Mucosa of gallbladder (tissue), 1 donor: ENCODE measurements at places on chromosomes 1 and 21.

DNA sequence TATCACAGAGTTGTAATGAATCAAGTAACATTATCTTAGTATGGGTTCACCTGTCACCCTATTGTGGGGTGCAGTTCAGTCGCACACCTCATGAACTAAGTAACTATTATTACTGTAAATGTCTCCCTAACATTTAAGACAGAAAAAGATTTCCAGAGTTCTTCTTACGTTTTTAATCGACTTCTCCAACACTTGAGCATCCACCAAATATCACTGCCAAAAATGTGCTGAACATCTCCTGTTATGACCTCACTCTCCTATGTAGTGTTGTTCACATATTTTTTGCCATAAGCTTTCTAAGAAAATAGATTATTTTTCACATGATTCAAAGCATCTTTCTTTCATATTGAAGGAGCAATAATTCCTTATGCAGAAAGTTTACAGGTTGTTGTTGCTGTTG is 1.3 kb downstream of the TTLL7 start:
- no peak for DNase-seq

- no peak for DNase-seq
Measured at GRCh38 chr1:245155272-245156040, 671 bp downstream of the KIF26B start.

GRCh38 chr1:248834343-248834940 is 3.6 kb upstream of the ZNF672 start:
- no peak for DNase-seq

DNA sequence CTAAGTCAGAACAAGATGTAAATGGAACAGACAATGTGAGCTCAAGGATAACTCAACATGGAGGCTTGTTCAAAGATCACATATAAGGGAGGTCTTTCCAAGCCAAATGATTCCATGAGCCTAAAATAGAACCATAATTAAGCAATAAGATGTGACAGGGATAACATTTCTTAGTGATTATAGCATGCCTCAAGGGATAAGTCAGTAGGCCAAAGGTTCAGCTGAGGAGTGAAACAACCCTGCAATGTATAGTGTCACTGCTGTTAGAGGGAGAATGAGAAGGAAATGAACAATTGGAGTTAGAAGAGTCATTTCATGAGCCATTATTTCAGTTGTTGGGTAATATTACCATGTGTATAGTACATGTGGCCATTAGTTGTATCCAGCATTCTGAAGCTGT is 25.0 kb downstream of the GORAB start:
- no peak for DNase-seq

DNA sequence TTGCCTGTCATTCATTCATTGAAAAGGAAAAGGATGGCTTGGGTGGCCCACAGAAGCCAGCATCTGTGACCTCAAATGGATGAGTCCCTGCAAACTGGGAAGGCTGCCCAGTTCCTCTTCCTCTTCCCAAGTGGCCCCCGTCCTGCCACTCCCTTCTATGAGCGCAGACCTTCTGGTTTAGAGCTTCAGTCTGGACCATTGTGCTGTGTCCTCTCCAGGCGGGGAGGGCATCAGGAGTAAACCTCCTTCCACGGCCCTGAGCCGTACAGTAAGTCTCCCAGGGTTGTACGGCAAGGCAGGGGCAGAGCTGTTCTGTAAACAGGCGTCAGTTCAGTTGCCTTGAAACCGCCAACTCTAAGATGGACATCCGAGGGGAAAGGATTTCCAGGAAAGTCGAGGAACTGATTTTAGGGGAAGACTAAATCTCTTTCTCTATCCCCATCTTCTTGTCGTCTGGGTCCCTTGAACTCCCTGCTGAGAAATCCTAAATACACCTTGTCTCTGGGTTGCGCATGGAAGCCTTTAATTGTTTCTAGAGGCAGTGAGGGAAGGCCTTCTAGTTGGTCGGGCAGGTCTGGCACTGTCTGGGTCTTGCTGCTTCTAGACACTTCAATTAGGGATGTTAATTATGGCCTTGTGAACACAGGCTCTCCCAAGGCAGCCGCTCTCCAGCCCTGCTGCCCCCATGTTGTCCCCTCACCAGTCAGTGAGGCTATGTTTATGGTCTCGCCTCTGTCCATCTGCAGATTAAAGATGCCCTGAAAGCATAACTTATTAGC is 22.1 kb downstream of the SOX13 start:
- DNase-seq = peak; percentile 37

- no peak for DNase-seq
Measured at GRCh38 chr21:27057997-27058396, 91.1 kb upstream of the ADAMTS5 start.

GRCh38 chr1:223214261-223214807 is 71.3 kb upstream of the TLR5 start:
- no peak for DNase-seq

GRCh38 chr1:35030338-35030737 is 1.4 kb downstream of the ZMYM6 start:
- DNase-seq = no peak

DNA sequence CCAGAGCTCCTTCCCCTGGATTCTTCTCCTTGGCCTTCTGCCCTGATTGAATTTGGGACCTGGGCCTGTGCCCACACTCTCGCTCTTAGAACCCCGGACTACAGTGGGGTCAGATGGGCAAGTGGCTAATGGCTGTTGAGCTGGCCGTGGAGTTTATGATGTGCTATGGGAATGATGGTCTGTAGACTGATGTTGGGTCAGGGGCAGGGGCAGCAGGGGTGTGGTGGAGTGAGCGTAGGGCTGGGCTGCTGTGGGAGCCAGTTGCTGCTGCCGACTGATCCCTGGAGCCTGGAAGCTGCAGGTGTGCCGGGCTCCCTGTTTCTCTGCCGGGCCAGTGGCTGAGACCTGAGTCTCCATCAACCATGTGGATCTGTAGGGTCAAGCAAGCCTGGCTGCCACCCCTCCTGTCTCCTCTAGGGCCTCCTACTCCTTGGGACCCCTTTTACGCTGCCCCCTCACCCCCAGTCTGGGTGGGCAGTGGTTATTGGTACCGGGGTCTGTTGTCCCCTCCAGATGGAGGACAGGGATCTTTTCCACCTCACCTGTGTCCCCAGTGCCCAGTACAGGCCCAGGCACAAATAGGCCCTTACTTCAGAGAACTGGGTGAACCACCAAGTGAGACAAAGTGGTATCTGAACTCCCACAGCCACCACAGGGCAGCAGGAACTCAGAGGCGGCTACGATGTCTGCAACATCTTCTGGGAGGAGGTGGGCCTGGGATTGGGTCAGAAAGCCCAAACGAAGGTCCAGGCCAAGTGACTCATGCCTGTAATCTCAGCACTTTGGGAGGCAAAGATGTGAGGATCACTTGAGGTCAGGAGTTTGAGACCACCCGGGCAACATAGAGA is 5.1 kb downstream of the PODN start:
- peak; percentile 7 for DNase-seq

DNA sequence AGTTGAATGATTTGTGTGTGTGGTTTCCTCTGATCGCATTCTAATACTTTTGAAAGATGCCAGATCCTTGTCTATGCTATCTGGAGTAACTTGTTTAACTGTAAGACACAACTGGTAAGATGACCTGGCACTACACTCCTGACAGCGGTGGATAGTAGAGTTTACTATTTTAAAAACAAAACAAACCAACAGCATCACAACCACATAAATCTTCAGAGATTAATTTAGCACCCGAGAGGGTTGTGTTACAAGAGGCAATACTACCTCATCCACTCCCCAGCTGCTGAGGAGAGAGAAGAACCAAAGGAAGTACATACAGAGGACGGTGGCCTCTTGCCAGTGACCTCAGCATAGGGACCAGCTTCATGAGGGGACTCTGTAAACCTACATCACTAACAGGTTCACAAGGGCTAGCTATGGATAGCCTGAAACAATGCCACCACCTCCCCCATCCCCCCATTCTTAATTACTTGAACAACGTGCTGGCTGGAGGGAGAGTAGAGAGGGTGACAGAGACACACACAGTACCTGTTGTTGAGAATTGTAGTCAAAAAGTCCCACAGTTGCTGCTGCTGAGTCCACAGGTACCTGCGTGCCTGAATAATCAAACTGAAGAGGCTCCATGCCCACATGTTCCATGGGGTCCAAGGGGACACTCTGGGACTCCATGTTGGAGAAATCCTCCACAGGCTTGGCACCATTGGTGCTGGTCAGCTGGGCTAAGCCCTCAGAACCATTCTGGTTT is 73.5 kb downstream of the PUM1 start:
- no peak for DNase-seq

GRCh38 chr1:57603696-57604095 is 179.8 kb upstream of the DAB1 start:
- no peak for DNase-seq

GRCh38 chr1:51616490-51616889 is 402 bp upstream of the OSBPL9 start:
- DNase-seq = no peak

DNA sequence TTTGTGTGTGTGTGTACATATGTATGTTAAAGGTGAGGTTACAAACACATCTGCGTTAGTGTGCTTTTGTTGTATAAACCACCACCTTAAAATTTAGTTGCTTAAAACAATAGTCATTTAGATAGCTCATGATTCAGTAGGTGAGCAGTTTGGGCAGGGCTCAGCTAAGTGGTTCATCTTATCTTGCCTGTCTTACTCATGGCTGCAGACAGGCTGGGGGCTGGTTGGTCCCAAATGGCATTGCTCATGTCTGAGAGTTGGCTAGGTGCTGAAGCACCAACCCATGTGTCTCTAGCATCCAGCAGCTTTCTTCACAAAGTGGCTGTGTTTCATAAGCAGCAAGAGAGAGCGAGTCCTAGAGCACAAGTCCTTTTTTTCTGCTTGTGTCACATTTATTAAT is 91.4 kb downstream of the MACF1 start:
- DNase-seq = no peak

DNA sequence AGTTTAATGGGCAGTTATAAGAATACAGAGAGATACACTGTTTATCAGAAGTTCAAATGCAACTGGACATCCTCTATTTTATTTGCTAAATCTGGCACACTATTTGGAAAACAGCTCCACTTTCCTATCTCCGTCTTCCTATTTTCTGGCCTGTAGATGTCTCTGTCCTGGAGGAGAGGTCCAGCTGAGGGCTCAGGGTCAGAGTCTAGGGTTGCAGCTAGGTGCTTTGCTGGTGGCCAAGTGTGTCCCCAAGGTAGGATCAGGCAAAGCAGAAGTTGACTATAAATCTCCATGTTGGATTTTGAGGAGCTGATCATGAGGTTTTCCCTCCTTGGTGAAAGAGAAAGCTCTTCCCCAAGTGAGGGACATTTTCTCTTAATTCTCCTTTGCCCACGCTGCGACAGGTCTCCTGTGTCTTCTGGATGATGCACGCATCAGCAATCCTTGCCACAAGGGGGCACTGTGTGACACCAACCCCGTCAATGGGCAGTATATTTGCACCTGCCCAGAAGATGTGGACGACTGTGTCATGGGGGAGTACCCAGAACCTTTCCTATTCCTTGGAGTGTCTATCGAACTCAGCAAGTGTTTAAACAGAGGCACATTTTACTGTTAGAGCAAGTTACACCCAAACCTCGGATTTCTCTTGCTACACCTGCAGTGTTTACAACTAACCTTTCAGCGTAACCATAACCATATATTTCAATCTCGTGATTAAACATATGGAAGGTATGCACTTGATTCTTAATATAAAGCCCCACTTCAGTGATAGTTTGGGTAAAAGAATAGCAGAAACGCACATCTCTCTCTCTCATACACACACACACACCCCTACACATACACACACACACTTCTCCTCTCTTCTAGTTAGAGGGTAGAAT is 10.2 kb downstream of the ADAM30 start:
- DNase-seq = peak; percentile 56

DNA sequence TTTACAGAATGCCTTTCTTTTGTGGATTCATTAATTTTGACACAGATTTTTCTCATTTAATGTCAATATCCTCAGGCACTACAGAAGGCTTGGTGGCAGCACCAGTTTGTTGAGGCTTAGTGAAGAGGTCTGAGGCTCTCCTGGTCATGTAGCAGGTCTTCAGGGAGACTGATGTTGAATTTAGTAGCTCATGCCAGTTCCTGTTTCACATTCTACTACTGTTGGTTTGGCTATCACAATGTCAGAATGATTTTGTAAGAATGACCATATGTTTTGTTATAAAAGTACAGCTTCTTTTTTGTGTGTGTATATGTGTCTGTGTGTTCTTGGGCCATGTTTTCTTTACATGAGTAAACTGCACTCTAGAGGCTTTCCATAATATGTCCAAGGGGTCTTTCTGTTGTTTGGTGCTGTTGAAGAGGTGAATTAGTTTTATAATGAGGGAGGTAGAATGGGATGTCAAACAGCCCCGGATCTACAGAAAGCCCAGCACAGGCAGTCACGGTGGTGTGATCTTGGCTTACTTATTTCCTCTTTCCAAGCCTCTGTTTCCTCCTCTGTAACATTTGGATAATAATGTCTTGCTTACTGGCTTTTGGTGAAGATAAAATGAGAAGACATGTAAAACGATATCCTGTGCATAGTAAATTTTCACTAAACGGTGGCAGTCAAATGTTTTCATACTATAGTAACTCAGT is 32.0 kb downstream of the C1orf21 start:
- no peak for DNase-seq

DNA sequence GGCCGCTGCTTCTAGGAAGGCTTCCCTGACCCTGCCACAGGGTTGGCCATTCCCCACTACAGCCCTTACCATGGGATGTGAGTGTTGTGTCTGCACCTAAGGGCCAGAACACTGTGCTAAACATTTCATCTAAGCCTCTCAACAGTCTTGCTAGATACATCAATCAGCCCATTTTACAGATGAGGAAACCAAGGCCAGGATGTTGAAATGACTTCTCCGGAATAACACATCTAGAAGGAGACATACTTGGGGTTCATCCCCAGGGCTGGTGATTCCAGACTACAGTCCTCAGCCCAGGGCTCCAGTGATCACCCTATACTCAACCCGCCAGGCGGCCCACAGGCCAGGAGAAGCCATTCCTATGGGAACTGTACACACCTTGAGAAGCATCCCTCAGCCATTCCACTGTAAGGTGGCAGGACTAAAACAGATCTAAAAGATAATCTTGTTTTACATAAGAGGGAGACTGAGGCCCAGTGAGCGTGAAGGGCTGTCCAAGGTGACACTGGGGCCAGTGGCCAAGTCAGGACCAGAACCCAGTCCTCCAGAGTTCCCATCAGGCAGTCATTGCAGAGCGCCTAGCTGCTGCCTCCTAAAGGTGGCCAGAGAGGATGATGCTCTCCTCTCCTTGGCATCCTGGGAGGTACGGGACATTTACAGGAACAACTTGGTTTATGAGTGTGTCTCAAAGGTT is 119.5 kb downstream of the GLIS1 start:
- no peak for DNase-seq

DNA sequence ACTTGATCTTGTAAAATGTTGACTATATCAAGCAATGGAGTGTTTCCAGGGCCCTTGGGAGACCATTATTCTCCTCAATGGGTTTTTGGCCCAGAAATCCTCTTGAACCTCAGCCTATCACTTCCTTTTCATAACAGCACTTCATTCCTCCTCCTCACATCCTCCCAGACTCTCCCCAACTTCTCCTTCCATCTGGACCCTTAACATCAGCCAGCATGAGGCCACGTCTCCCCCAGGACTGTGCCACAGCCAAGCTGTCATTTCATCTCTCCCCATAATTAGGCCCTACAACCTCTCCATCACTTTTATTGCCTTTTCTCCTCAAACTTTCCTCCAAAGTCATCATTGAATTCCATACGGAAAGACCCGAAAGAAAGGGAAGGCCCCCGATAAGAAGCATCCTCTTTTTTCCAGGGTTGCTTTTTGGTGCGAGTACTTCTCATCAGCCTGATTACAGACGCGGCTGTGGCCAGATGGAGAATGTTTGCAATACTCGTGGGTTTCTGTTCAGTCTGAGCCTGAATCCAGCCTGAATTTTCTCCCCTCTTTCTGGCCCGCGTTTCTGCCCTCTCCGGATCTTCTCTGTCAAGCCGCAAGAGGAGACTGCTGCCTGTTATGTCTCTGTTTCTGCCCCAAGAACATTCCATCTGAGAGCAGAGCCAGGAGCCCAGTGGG is 52.7 kb upstream of the SLC25A33 start:
- DNase-seq = no peak
